ENCODE measurements at places on chromosomes 5 and 9. TPM values are rescaled to one million over a fixed set of nuclear protein-coding genes. Genes with fewer than 3 reads are reported as not detected.
A peak's percentile ranks its signal among the peaks of the same experiment; 100 is the strongest.

- no peak overlapping the region for H3K4me3 ChIP-seq
- DNase-seq: no peak
- H3K4me1 ChIP-seq: no peaks in the 10 kb centered on the region
- H3K27ac ChIP-seq: no peak overlapping the region
- H3K27me3 ChIP-seq: no peaks in the 10 kb centered on the region
Measured at GRCh38 chr5:151880324-151880723, 44.3 kb downstream of the GLRA1 start.

- no peaks in the 10 kb centered on the region for H3K36me3 ChIP-seq
- no peaks in the 10 kb centered on the region for H3K27me3 ChIP-seq
- H3K4me1 ChIP-seq: no peaks in the 10 kb centered on the region
- H3K4me3 ChIP-seq: no peak overlapping the region
Measured at GRCh38 chr9:76882686-76883085, 23.2 kb downstream of the PRUNE2 start.

DNA sequence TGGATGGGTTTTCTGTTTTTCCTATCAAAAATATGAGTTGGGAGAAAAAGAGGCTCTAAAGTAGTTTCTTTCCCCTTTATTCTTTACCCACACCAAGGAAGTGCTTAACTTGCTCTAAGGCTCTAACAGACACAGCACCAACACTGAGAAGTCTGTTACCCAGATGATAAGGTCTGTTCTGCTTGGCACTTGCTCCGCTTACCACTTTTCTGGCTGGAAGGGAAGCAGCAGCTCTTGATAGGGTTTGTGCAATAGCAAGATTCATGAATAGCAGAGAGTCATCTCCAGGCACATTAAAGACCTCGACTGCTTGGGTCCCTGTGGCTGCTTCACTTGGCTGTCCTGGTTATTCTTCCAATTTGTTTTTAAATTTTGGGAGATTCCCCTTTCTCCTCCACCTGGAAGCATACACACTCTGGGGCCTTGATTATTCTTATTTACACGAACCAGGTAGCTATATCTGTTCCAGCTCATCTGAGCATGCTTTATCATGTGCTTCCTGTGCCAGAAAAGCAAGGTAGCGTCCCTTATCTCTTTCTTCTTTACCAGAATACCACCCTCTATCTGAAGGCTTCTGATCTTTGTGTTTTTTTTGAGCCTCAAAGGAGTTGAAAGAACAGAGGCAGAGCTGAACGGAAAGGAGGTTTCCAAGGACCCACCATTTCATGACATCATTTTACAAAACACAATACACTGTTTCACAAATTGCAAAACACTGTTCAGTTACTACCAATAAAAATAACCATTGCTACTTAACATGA lies 24.8 kb downstream of the PPP3R2 start:
- H3K27me3 ChIP-seq: no peaks in the 10 kb centered on the region
- no peaks in the 10 kb centered on the region for H3K36me3 ChIP-seq
- H3K4me1 ChIP-seq: no peaks in the 10 kb centered on the region
- no peak overlapping the region for H3K4me3 ChIP-seq
- DNase-seq: no peak

GRCh38 chr5:101288633-101289032 lies 385.6 kb upstream of the ST8SIA4 start:
- H3K27ac ChIP-seq: no peak overlapping the region
- no peaks in the 10 kb centered on the region for H3K36me3 ChIP-seq
- no peaks in the 10 kb centered on the region for H3K4me1 ChIP-seq
- H3K4me3 ChIP-seq: no peak overlapping the region

Gene C5orf63
- 14.9 TPM for total RNA-seq

DNA sequence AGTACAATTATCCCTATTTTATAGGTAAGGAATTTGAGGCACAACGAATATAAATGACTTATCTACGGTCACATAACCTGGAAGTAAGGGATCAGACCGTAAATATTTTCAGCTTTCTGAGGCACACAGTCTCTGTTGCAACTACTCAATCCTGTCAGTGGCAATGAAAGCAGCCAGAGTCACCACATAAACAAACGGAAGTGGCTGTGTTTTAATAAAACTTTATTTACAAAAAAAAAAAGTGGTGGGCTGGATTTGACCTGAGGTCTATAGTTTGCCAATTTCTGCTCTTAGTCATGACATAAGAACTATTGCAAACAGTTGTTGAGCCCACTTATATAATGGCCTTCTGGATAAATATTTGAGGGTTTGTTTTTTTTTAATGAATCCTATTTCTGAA lies 29.6 kb downstream of the ZNF366 start:
- H3K36me3 ChIP-seq: no peaks in the 10 kb centered on the region
- H3K27me3 ChIP-seq: no peaks in the 10 kb centered on the region
- no peak overlapping the region for H3K27ac ChIP-seq
- DNase-seq: no peak
- H3K4me1 ChIP-seq: no peaks in the 10 kb centered on the region

DNA sequence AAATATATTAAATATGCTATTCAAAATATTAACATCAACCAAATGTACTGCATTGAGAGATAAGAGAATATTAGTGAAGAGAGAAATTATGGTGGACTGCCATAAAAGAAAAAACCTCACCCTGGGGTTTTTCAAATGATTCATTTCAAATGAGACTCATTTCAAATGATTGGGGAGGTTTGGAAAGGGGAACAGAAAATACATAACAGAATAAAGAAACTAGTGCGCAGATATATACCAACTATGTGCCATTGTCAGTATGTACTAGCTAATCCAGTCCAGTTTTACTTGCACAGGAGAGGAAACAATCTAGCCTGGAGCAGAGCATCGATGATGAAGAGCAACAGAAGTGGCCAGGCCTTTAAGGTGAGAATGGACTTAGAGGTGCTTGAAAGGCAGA lies 651.6 kb upstream of the RORB start:
- H3K27ac ChIP-seq: no peak overlapping the region
- H3K36me3 ChIP-seq: no peaks in the 10 kb centered on the region
- H3K27me3 ChIP-seq: no peaks in the 10 kb centered on the region
- no peak overlapping the region for H3K4me3 ChIP-seq

DNA sequence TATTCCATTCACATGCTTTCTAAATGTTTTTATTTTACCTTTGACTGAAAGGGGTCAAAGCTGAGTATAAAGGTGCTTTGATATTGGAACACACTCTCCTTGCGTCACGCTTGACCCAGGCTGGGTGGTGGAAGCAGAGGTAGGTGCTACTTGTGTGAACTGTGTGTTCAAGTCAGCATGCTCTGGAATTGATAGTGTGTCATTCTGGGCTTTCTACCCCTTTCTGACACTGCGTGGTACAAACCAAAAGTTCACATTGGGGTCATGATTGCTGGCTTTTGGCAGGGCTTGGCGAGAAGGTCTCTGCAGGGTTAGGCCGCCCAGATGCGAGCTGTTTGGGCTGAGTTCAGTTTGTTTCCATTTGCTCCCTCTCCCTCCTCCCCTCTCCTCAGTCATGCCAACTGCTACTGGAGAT lies 131.8 kb downstream of the ADAMTSL1 start:
- no peak overlapping the region for H3K27ac ChIP-seq
- no peaks in the 10 kb centered on the region for H3K36me3 ChIP-seq
- no peak for DNase-seq
- H3K4me3 ChIP-seq: no peak overlapping the region
- no peaks in the 10 kb centered on the region for H3K27me3 ChIP-seq
- no peaks in the 10 kb centered on the region for H3K4me1 ChIP-seq

DNA sequence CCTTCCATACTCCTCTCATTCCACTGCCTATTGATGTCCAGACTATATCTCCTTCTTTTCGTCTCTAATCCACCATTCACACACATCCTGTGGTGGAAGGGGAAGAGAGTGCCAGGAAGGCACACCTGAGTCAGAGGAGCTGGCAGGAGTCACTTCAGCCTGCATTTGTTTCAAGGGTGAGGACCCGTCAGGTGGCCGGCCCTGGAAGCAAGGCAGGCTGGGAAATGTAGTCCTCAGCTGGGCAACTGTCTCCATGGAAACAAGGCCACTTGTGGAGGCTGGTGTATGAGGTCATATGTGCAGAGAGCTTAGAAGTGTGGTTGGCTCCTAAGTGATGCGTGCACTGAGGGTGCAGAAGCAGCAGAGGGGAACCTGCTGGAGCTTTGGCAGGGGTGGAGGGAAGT lies 278.4 kb downstream of the NSG2 start:
- no peak overlapping the region for H3K4me3 ChIP-seq
- DNase-seq: no peak
- no peak overlapping the region for H3K27ac ChIP-seq
- H3K27me3 ChIP-seq: peaks cover 4% of the 10 kb centered on the region
- no peaks in the 10 kb centered on the region for H3K36me3 ChIP-seq
- H3K4me1 ChIP-seq: no peaks in the 10 kb centered on the region

GRCh38 chr9:127445851-127446712 lies 5.1 kb downstream of the RPL12 start:
- H3K4me3 ChIP-seq: no peak overlapping the region
- DNase-seq: no peak

DNA sequence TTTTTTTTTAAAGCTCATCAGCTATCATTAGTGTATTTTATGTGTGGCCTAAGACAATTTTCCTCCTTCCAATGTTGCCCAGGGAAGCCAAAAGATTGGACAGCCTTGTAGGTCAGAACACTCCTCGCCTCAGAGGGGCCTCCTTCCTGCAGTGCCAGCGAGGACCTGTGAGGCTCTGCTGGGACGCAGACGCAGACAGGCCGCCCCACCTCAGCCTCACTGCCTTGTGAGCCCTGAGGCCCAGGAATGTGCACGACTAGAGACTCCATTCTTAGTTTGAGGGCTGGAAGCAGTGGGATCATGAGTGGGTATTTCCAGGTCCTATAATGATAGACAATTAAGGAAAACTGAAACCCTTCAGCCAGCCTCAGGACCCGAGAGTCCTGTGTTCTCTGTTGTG lies 85.4 kb downstream of the PJA2 start:
- H3K36me3 ChIP-seq: no peaks in the 10 kb centered on the region
- DNase-seq: no peak
- H3K27me3 ChIP-seq: no peaks in the 10 kb centered on the region
- H3K27ac ChIP-seq: no peak overlapping the region

GRCh38 chr9:35868933-35869332 lies 1.3 kb downstream of the OR13J1 start:
- no peaks in the 10 kb centered on the region for H3K27me3 ChIP-seq
- no peak overlapping the region for H3K27ac ChIP-seq
- H3K4me1 ChIP-seq: no peaks in the 10 kb centered on the region

GRCh38 chr9:2241836-2242741 lies 226.9 kb downstream of the SMARCA2 start:
- no peaks in the 10 kb centered on the region for H3K27me3 ChIP-seq
- peak overlapping the region; percentile 40 for H3K27ac ChIP-seq
- H3K4me3 ChIP-seq: peak overlapping the region; percentile 37
- no peaks in the 10 kb centered on the region for H3K4me1 ChIP-seq

- H3K36me3 ChIP-seq: no peaks in the 10 kb centered on the region
- H3K4me1 ChIP-seq: no peaks in the 10 kb centered on the region
- H3K4me3 ChIP-seq: no peak overlapping the region
Measured at GRCh38 chr9:116020801-116021200, 132.8 kb upstream of the PAPPA start.

- no peak overlapping the region for H3K4me3 ChIP-seq
- H3K27ac ChIP-seq: no peak overlapping the region
- H3K4me1 ChIP-seq: no peaks in the 10 kb centered on the region
- DNase-seq: no peak
- H3K36me3 ChIP-seq: no peaks in the 10 kb centered on the region
- H3K27me3 ChIP-seq: no peaks in the 10 kb centered on the region
Measured at GRCh38 chr9:88460587-88461332, 72.5 kb downstream of the SPIN1 start.

Gene NMUR2
- 7.0 TPM for total RNA-seq

DNA sequence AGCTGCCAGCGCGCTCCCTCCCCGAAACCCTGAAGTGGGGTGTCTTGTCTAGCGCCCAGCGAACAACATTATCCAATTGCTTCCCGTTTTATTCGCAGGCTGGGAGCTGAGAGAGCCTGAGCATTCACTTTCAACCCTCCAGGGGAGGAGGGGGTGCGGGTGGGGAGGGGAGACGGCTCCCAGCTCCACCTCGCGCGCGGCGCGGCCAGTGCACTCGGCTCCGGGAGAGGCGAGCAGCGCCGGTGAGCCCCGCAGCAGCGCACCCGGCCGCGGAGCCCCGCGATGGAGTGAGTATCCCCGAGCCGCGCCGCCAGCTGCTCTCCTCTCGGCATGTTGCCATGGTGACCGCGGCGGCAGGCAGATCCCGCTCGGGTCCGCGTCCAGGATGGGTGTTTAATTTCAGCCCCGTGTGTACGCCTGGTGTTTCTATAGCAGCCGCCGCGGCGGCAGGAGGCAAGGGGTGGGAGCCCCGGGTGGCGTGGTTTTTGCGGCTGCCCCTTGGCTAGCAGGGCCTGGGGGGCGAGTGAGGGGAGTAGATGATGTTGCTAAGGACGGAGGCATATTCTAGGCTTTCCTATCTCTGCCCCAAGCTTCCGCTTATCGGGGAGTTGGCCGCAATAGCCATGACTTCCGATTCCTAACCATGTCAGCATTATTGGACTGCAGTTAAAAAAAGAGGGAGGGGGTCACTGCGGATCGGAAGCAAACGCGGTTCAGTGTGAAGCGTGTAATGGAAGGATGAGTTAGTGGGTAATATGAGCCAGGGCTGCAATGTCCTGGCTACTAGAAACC lies 139.2 kb upstream of the PALM2AKAP2 start:
- no peak overlapping the region for H3K27ac ChIP-seq
- peak; percentile 6 for DNase-seq
- H3K4me3 ChIP-seq: peak overlapping the region; percentile 30
- H3K4me1 ChIP-seq: no peaks in the 10 kb centered on the region
- H3K27me3 ChIP-seq: peaks cover 10% of the 10 kb centered on the region
- no peaks in the 10 kb centered on the region for H3K36me3 ChIP-seq

- H3K4me3 ChIP-seq: no peak overlapping the region
- no peaks in the 10 kb centered on the region for H3K4me1 ChIP-seq
- no peak for DNase-seq
- no peak overlapping the region for H3K27ac ChIP-seq
Measured at GRCh38 chr5:160158087-160158486, 38.8 kb upstream of the PWWP2A start.

GRCh38 chr5:922436-923280 lies 30.0 kb downstream of the TRIP13 start:
- H3K4me1 ChIP-seq: no peaks in the 10 kb centered on the region
- no peak overlapping the region for H3K27ac ChIP-seq
- no peaks in the 10 kb centered on the region for H3K36me3 ChIP-seq
- no peak for DNase-seq

- no peak overlapping the region for H3K4me3 ChIP-seq
- no peak for DNase-seq
- H3K36me3 ChIP-seq: no peaks in the 10 kb centered on the region
- no peak overlapping the region for H3K27ac ChIP-seq
- no peaks in the 10 kb centered on the region for H3K4me1 ChIP-seq
Measured at GRCh38 chr5:113373426-113373825, 61.4 kb downstream of the TSSK1B start.

Gene TMEM174
- total RNA-seq: not detected

All from prostate gland (tissue), 2 donors.